ENCODE measurements at places on chromosomes 6 and 20.

- DNase-seq = no peak
Measured at GRCh38 chr20:62649140-62649539, 6.8 kb downstream of the SLCO4A1 start.

DNA sequence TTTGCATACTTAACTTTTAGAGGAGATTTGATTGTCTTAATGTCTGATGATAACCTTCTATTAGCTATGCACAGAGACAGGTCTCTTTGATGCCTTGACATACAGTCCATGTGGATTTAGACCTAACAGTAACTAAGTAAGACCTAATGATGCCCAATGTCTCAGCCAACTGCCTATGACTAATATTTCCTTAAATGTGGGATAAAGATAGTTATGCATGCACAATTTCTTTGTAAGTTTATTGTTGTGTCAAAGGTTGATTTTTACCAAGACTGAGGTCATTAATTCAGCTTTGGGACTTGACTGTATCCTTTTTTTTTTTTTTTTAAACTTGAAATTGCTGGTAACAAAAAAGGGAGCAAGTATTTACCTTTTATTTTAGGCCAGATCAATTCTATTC lies 450.0 kb downstream of the HAO1 start:
- no peak for DNase-seq

DNA sequence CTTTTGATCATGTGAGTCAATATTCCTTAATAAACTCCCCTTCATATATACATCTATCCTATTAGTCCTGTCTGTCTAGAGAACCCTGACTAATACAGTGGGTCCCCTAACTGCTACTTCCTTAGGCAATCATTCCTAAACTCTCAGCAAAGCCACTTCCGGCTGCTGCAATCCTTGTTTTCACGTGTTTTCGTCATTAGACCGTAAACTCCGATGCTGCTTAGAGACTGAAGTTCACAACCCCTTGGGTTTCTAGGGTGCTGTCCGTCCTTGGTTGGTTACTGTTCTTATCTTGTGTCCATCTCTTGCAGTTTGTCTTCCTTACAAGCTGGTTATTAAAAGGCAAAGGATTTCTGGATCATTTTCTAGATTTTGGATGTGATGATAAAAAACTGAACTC lies 106.4 kb downstream of the GMPR start:
- peak; percentile 52 for DNase-seq

- no peak for DNase-seq
Measured at GRCh38 chr6:139278190-139278589, 13.6 kb downstream of the TXLNB start.

Data from hepatocyte (in vitro differentiated cells).